ENCODE measurements at places on chromosomes 13 and 19.

DNA sequence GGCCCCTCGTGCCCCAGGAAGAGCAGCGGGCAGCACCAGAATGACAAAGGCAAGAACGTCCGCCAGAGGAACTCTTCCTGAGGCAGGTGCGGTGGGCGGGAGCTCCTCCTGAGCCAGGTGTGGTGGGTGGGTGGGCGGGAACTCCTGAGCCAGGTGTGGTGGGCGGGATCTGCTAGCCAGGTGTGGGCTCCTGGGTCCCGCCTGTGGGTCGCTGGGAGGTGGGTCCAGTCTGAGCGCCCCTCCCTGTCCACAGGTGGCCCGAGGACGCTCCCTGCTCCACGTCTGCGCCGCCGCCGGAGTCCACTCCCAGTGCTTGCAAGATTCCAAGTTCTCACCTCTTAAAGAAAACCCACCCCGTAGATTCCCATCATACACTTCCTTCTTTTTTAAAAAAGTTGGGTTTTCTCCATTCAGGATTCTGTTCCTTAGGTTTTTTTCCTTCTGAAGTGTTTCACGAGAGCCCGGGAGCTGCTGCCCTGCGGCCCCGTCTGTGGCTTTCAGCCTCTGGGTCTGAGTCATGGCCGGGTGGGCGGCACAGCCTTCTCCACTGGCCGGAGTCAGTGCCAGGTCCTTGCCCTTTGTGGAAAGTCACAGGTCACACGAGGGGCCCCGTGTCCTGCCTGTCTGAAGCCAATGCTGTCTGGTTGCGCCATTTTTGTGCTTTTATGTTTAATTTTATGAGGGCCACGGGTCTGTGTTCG is 7.0 kb upstream of the HCN2 start:
- no peaks in the 10 kb centered on the region for H3K27me3 ChIP-seq
- H3K36me3 ChIP-seq: no peaks in the 10 kb centered on the region
- DNase-seq: no peak
- H3K4me1 ChIP-seq: no peaks in the 10 kb centered on the region

GRCh38 chr13:97327506-97328221 is 105.5 kb downstream of the MBNL2 start:
- DNase-seq: no peak
- H3K4me1 ChIP-seq: peaks cover 25% of the 10 kb centered on the region
- H3K27me3 ChIP-seq: no peaks in the 10 kb centered on the region
- H3K36me3 ChIP-seq: no peaks in the 10 kb centered on the region
- H3K27ac ChIP-seq: peak overlapping the region; percentile 60

DNA sequence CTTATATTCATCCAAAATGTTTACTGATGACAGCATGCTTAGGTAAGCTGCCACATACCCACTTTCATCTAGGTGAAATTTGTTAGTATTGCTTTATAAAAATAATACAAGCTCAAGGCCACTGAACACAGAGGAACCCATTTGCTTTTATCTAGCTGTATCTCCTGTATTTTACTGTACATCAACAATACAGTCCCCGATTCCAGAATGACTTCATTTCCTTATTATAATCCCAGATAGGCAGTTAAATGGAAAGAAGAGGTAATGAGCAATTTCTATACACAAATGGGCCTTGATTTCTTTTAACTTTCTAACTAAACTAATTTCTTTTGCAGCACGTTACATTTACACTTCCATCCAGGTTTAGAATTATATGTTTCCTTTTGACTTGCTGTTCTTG is 86.2 kb downstream of the SHISA2 start:
- H3K27ac ChIP-seq: no peak overlapping the region
- no peaks in the 10 kb centered on the region for H3K4me1 ChIP-seq
- H3K36me3 ChIP-seq: no peaks in the 10 kb centered on the region
- H3K27me3 ChIP-seq: peaks cover 7% of the 10 kb centered on the region
- no peak overlapping the region for H3K4me3 ChIP-seq

DNA sequence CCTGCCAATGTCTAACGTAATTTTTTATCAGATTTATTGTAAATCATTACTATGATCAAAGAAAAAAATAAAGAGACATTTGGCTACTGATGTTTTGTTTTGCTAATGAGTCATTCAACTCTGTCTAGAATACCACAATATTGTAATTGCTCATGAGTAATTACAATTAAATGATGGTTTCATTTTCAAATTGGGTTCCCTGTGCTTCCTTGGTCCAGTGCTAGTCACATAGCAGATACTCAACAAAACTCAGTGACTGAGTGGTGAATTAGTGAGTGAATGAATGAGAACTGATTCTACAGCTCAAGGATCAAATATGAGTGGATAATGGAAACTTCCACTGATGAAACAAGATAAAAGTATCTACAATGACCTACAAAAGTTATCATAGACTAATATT is 304.7 kb downstream of the POU4F1 start:
- H3K4me3 ChIP-seq: no peak overlapping the region
- H3K27me3 ChIP-seq: peaks cover 7% of the 10 kb centered on the region
- H3K36me3 ChIP-seq: no peaks in the 10 kb centered on the region
- no peak for DNase-seq
- no peak overlapping the region for H3K27ac ChIP-seq

- DNase-seq: no peak
- H3K27me3 ChIP-seq: peaks cover 4% of the 10 kb centered on the region
- H3K27ac ChIP-seq: no peak overlapping the region
- no peaks in the 10 kb centered on the region for H3K36me3 ChIP-seq
Measured at GRCh38 chr13:24308068-24308445, 1.3 kb upstream of the C1QTNF9 start.

GRCh38 chr19:37738371-37738770 is 18.8 kb upstream of the ZNF607 start:
- no peak overlapping the region for H3K4me3 ChIP-seq
- no peak overlapping the region for H3K27ac ChIP-seq
- DNase-seq: no peak
- peaks cover 50% of the 10 kb centered on the region for H3K36me3 ChIP-seq

DNA sequence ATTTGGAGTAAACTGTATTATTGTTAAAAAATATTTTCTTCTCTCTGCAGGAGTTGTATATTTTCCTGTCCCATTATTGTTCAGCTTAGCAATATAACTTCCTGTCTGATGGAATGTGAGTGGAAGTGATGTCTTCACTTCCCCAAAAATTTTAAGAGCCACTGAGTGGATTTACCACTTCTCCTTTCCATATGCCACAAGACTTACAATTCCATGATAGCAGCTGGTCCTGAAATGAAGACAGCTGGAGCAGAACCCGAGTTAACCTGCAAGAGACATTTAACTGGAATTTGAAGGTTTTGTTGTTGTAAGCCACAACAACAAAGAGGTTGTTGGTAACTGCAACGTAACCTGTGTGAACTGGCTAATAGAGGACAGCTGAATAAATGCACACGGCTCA is 23.4 kb upstream of the TBC1D4 start:
- H3K36me3 ChIP-seq: no peaks in the 10 kb centered on the region
- no peaks in the 10 kb centered on the region for H3K27me3 ChIP-seq
- no peak overlapping the region for H3K27ac ChIP-seq
- H3K4me3 ChIP-seq: no peak overlapping the region
- no peak for DNase-seq

DNA sequence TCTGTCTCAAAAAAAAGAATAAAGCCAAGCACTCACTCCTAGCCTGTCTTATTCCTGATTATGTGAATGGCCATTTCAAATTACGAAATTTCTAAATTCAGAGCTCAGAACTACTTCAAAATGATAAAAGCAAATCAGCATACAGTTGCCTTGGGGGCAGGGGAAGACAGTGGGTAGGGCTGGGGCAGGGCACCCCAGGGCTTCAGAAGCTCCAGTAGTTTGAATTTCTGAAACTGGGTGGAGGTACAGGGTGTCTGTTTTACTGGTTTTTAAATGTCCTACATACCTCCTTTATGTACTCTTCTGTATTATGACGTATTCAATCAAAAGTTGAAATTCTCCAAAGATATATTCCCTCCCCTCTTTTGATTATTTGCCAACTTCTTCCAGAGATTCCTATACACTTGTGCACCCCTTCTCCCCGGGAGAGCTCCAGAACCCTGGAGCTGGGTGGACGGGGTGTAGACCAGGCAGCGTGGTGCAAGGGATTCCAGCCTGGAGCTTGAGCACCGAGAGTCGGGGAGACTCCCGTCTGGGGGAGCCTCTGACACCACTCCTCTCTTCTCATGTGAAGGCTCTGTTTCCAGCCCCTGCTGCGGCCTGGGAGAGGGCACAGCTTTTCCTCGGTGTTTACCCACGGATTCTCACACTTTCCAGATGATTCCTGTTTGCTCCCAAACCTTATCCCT is 84.7 kb upstream of the GPR183 start:
- H3K36me3 ChIP-seq: peaks cover 5% of the 10 kb centered on the region
- DNase-seq: no peak
- no peaks in the 10 kb centered on the region for H3K27me3 ChIP-seq
- H3K4me1 ChIP-seq: peaks cover 36% of the 10 kb centered on the region
- H3K4me3 ChIP-seq: no peak overlapping the region
- H3K27ac ChIP-seq: no peak overlapping the region

DNA sequence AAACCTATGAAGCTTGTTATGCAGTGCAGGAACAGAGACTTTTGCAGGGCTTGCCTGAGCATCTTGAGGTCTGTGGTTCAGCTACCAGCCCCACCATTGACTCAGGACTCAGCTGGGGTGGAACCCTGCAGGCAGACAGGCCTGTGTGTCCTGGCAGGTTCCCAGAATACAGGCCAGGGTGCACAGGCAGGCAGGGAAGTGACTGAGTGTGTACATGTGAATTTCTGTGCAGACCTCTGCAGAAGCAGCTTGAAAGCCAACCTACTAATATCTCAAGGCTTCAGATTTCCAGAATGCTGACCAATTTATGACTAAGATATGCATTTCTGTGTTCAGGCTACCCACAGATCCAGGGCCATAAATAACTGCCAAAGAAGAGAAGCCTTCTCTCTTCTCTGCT is 254.4 kb downstream of the DLEU7 start:
- no peak for DNase-seq
- no peaks in the 10 kb centered on the region for H3K27me3 ChIP-seq
- no peak overlapping the region for H3K27ac ChIP-seq
- no peak overlapping the region for H3K4me3 ChIP-seq
- H3K4me1 ChIP-seq: peaks cover 70% of the 10 kb centered on the region

GRCh38 chr19:3194106-3195087 is 8.7 kb downstream of the NCLN start:
- H3K36me3 ChIP-seq: no peaks in the 10 kb centered on the region
- H3K4me1 ChIP-seq: peaks cover 13% of the 10 kb centered on the region
- no peaks in the 10 kb centered on the region for H3K27me3 ChIP-seq
- H3K27ac ChIP-seq: no peak overlapping the region

DNA sequence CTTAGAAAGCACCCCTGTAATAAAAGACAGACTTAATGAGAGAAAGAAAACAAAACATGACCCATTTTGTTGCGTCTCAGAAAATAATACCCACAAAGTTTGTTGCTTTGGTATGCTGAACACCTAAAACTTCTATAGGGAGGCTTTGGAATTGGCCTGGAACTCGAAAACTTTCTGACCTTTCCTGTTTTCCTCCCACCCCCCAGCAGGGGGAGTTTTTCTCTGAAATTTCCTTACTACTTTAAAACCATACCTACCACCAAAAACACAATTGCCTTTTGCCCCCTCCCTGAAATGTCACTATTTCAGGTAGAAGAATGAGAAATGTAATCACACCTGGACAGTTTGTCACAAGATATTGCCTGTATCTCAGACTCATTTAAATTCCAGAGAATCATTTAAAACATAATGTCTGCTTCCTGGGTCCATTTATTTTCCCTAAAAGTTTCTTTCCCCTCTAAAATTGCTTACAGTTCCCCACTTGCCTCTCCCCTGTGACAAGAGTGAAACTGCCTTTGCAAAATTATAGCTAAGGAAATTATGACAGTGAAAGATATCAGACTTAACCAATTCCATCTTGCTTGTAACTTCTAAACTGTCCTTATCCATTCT is 2700.2 kb downstream of the PCDH9 start:
- H3K27ac ChIP-seq: no peak overlapping the region
- DNase-seq: peak; percentile 3
- H3K4me3 ChIP-seq: no peak overlapping the region
- no peaks in the 10 kb centered on the region for H3K4me1 ChIP-seq

DNA sequence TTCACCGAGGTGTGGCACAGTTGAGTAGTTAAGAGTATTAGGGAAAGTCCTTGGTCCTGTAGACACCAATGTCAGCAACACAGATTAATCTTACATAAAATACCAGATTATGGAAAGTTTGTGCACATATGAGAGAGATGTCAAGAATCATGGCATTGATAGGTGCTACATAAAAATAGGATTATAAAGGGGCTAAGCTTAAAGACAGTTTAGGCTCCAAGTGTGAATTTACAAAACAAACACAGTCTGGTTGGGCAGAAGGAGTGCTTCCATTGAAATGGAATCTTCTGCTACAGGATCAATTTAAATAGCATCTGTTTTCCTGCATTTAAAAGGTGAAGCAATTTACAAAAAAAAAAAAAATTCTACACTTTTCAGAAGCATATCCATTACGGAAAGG is 292.9 kb downstream of the DNAJC15 start:
- H3K4me3 ChIP-seq: no peak overlapping the region
- H3K27me3 ChIP-seq: no peaks in the 10 kb centered on the region
- DNase-seq: no peak
- H3K27ac ChIP-seq: no peak overlapping the region
- H3K4me1 ChIP-seq: no peaks in the 10 kb centered on the region

DNA sequence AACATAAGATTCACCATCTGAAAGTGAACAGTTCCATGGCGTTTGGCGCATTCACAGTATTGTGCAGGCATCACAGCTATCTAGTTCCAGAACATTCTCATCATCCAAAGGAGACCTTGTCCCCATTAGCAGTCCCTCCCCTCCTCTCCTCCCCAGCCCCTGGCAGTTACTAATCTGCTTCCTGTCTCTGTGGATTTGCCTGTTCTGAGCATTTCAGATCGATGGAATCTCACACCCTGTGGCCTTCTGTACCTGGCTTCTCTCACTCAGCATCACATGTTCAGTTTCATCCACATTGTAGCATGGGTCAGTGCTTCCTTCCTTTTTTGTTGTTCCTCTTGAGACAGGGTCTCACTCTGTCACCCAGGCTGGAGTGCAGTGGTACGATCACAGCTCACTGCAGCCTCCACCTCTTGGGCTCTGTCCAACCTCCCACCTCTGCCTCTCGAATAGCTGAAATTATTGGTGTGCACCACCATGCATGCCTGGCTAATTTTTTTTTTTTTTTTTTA is 34.6 kb downstream of the CRTC1 start:
- H3K27me3 ChIP-seq: no peaks in the 10 kb centered on the region
- peak overlapping the region; percentile 83 for H3K27ac ChIP-seq
- H3K36me3 ChIP-seq: peaks cover 11% of the 10 kb centered on the region
- no peak for DNase-seq

DNA sequence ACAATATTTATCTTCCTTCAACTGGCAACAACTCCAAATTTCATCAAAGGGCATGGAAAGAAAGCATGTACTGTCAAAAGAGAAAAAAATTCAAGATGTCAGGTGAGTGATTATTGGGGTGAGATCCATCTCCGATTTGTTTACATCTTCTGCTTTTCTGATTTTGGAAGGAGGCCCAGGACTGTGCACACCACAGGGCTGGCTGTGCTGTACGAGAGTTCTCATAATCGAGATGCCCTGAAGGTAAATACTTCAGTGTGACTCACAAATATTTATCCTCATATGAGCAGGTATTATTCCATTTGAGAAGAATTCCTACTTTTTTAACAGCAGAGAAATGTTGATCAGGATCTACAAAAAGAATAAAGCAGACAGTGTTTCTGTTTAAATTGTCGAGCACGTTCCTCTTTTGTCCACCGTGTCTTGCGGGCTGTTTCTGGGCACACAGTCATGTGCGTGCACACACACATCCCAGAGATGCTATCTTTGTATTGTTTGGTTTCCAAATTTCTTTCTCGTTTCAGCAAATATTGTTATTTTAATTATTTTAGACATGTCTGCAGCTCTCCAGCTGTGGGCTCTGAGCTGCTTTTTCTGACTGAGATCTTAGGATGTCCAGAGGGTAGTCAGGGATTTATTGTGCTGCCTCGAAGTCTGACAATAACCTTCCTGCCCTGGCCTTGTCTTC is 103.8 kb downstream of the KL start:
- H3K4me1 ChIP-seq: no peaks in the 10 kb centered on the region
- DNase-seq: no peak
- no peak overlapping the region for H3K4me3 ChIP-seq
- peaks cover 13% of the 10 kb centered on the region for H3K27me3 ChIP-seq
- H3K36me3 ChIP-seq: no peaks in the 10 kb centered on the region
- H3K27ac ChIP-seq: no peak overlapping the region
